ENCODE measurements at places on chromosomes 3 and 15.

DNA sequence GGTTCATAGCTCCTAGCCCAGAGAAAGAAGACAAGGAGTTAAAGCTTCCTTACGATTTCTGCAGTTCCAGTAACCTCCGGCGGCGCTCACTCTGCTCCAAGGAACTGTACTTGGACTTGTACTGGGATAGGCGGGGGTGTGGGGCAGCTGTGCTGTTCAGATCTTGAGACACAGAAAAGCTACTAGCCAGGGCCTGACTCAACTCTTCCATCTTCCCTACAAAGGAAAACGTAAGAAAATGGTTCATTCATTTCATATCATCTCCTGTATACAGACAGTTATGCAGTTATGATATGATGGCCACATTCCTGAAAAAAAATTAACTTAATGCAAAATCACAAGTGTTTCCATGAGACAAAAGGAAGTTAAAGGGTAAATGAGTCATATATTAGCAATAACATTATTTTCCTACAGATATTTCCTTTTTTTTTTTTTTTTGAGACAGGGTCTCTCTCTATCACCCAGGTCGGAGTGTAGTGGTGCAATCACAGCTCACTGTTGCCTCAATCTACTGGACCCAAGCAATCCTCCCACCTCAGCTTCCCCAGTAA lies 4.6 kb downstream of the SNUPN start:
- DNase-seq, result no peak

DNA sequence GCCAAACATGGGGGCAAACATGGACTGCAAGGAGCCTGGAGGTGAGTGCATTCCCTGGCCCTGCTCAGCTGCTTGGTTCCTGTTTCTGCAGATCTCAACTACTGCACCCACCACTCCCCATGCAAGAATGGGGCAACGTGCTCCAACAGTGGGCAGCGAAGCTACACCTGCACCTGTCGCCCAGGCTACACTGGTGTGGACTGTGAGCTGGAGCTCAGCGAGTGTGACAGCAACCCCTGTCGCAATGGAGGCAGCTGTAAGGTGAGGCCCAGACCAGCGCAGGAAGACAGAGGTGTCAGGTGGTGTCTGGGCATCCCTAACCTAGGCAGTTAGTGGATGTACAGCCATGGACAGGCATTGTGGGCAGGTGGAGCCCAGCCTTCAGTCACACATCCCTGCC lies 5.3 kb downstream of the DLL4 start:
- DNase-seq, result no peak

DNA sequence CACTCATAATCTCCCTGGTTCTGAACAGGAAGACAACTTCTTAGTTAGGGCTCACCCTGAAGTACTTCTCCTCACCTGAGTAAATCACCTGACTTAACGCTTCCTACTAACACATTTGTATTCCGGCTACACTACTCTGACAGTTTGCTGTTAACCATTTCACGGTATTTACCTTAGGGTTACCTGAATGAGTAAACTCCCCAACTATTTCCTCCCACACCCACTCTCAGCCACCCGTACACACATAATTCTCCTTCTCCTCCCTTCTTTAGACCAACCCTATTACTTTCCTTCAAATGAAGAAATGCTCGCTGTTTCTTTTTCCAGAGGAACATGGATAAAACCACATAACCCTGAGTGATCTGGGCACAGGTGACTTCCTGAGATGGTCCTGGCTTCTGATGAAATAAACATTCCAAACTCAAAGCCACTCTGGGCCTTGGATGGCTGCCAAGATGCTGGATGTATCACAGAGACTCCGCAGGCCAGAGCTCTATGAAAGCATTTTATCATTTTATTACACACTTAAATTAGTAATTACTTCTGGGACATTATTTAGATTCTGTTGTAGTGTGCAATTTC lies 183.6 kb upstream of the ATP11B start:
- DNase-seq, result no peak

GRCh38 chr15:75672646-75673425 lies 25.1 kb downstream of the SNX33 start:
- DNase-seq, result no peak

- no peak for DNase-seq
Measured at GRCh38 chr3:119042162-119042561, 7.5 kb upstream of the IGSF11 start.

Data from stimulated activated CD8-positive, alpha-beta memory T cell treated with anti-CD3 and anti-CD28 coated beads, Interleukin-2, amount 100 ng/mL, for 1 hour (primary cell).